GM12878 (cell line): ENCODE measurements at places on chromosomes 11 and 22. TPM values are rescaled to one million over a fixed set of nuclear protein-coding genes. Genes with fewer than 3 reads are reported as not detected.

Gene APOL4
- 0.13 TPM in 1 of 2 replicates, not detected in the other for total RNA-seq

Gene MUC2
- total RNA-seq: 0.11 and 0.23 TPM in 2 replicates

Gene OR51E2
- total RNA-seq: not detected in 2 replicates

DNA sequence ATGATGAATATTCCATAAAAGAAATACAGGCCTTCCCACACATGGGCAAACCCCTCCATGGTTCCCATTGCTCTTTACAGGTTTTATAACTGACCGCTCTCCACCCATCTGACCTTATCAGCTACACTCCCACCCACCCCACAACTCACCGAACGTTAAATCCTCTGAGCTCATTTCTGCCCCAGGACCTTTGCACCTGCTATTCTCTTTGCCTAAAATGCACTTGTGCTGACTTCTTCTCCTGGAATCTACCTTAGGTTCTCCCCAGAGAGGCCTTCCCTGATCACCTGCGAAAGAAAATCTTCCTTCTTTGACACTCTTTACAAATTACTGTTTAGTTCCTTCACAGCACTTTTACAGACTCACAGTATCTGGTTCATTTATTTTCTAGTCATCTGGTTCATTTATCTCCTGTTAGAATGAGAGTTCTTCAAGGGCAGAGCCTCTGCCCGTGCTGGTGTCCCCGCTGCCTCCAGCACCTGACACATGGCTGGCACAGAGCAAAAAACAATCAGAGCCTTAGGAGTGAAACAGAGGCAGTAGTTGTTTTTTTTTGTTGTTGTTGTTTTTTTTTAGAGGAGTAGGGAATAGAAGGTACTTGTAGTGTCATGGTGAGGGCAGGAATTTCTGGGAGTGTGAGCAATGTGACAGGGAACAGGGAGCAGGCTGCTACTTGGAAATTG lies 21.6 kb upstream of the GRK3 start:
- DNase-seq: no peak

DNA sequence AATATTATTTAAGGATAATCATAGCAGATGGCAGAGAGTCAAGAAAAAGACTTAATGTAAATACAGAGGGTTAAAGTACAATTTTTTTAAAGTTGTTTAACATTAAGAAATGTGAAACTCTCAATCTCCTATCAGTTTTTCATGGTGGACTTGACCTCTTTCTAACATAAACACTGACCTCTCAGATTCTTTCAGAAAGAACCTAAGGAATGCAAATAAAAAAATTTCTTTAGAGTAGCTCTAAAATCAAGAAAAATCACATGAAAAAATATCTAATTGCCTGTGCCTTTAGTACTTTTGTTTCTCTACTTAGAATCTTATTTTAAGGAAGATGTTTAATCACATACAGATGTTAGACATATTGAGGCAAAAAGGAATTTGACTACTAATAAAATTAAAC lies 12.9 kb downstream of the RNF141 start:
- no peak for DNase-seq

DNA sequence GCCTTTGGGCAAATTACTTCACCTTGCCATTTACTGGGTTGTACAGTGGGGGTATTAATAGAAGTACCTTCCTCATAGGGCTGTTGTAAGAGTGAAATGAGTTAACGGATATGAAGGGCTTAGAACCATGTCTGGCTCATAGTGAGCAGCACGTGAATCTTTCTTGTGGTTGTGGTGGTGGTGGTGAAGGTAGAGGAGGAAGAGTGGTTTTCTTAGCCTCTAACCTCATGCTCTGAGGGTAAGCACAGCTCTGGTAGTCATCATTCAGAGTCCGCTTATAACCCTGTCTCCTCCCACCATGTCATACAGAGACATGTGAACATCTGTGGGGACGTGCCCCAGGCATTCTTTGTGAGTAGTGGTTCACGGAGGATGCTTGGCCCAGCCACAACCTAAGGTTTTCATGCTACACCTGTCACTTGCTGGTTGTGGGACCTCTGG lies 43.6 kb downstream of the TEAD1 start:
- DNase-seq: peak; percentile 74

- no peak for DNase-seq
These were observed 5.4 kb upstream of the CRTAM start for GRCh38 chr11:122832721-122833470.

GRCh38 chr11:86377972-86378371 lies 3.3 kb downstream of the CCDC81 start:
- DNase-seq: no peak

GRCh38 chr11:2870460-2870859 lies 15.1 kb downstream of the CDKN1C start:
- DNase-seq: no peak

DNA sequence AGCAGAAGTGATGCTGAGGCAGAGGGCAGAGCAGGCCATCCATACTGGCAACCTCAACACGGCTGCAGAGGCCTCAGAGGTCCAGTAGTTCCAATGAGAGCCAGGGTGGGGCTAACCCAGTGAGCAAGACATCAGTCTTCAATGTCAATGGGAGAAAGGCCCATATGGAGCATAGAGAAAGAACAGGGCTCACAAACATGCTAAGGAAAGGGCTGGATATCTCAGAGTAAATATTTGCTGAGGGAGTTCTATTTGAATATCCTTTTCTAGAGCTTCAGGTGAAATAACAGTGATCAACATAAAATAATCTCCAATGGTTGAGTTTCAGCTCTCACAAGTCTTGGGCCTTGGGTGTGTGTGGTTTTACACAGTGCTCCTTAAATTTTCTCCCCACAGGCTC lies 50.8 kb upstream of the CCDC90B start:
- no peak for DNase-seq

- peak; percentile 48 for DNase-seq
These were observed 1.5 kb downstream of the PIK3IP1 start for GRCh38 chr22:31290494-31291471.

DNA sequence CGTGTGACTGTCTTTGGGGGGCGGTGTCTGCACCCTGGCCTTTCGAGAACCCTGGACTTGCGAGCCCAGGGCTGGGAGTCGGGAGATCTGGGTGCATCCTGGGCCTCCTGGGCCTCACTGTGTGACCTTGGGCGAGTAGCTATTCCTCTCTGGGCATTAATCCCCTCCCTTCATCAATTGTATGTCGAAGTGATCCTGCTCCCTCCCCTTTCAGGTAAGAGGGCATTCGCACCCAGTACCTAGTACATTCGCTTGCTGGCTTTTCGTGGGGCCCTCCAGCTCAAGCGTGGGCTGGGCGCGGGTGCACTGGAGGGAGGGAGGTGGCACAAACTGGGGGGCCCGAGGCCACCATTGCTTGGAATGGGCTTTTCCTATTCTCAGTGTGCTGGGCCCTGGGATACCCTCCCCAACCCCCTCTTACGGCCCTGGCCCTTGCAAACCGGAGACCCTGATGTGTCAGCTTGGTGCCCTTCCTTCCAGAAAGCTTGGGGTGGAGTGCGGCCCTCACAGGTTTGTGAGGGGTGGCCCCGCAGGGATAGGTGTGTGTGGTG lies 530 bp downstream of the USP35 start:
- DNase-seq: no peak

GRCh38 chr11:117356126-117356890 lies 28.7 kb downstream of the CEP164 start:
- DNase-seq: no peak

DNA sequence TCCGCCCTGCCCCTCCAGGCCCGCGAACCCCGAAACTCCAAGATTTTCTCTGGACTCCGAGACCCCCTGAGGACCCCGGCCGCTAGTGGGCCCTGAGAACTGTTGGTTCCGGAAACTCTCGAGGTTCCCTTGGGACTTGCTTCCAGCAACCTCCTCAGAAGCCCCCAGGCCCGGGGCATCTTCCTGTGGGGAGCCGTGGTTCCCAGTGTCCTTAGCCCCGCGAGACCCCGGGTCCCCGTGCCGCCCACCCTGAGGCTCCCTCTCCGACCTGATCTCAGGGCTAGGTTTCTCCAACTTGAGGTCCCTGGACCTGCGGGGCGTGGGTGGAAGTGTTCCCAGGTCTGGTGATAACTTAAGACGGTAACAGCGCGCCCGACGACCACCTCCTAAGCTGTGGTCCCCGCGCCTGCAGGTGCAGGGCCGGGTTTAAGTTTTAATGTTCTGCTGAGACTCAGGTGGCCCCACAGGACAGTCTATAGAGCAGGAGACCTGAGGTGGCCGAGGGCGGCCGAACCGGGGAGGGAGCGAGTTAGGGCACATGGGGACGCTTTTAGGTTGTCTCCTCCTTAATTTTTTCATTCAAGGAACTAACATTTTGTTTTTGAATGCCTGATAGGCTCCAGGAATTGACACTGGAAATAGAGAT lies 720 bp downstream of the FAM118A start:
- DNase-seq: no peak

DNA sequence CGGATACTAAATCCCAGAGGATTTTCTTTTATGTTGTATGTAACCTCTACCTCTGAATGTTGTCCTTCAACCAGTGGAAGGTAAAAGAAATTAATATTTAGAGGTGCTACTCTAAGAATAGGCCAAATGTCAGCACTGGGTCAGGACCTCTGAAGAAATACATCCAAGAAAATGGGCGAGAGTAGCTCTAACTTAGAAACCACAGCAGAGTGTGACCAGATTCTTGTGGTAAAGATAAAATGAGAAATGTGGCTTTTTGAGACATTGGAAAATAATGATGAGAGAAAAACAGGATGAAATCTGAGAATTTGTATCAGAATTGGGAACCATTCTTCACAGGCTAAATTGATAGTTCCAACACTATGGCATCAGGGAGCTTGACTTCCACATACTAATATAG lies 63.5 kb downstream of the CSTPP1 start:
- no peak for DNase-seq

DNA sequence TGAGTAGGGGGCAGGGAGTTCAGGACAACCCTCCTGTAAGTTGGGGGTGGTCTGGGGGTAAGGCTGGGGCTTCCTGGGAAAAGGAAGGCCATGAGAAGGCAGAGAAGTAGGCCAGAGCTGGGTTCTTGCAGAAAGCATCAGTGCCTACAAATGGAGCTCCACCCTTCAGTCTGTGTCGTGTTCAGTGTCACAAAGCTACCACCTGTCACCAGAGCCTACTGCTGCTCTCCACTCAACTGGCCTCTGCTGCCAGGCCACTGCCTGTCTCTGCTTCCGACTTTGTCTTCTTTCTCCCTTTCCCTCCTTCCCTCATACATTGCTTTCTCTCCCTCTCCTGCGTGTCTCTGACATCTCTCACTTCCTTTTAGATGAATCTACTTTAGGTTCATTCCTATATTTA lies 3.4 kb upstream of the WBP2NL start:
- no peak for DNase-seq

DNA sequence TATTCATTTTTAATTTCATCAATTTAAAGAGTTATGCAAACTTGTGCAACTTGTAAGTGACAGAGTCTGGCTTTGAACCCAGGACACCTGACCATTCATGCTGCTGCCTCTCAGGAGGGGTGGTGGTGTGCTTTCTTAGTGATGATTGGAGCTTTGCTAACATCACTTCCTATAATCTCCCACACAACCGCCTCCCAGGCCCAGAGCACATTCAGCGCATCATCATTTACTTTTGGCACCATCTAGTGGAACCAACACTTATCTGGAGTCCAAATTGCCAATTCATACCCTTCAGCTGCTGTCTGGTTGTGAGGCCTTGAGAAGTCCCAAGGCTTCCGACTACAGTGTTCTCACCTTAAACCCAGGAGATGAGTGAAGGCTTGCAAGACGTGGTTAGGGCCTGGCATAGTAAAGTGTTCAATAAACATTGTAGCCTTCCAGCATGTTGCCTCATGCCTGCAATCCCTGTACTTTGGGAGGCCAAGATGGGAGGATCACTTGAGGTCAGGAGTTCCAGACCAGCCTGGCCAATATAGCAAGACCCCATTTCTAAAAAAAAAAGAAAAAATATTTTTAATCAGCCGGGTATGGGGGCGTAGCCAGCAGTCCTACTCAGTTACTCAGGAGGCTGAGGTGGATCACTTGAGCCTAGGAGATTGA lies 1.1 kb upstream of the TTLL1 start:
- DNase-seq: peak; percentile 46

- DNase-seq: peak; percentile 35
These were observed 85.8 kb downstream of the TRMU start for GRCh38 chr22:46421267-46421666.

DNA sequence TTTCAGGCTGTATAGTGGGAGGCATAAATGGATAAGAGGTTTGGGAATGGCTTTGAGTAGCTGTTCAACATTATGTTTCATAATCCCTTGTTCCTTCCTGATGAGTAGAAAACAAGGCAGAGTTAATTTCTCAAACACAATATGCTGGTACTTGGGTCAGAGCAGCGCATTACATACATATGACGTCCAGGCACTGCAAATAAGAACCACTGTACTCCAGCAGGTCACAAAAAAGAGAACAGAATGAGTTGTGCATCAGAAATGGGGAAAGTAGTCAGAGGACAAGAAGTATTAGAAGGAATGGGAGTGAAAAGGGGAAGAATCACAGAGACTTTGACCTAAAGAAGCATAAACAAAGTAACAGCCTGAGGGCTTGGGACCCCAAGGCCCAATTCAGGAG lies 44.0 kb upstream of the RDX start:
- DNase-seq: no peak

- no peak for DNase-seq
These were observed 7.0 kb upstream of the CABP2 start for GRCh38 chr11:67530282-67530592.

GRCh38 chr11:68039526-68040086 lies 781 bp downstream of the TCIRG1 start:
- no peak for DNase-seq

GRCh38 chr11:114090225-114090910 lies 30.9 kb downstream of the ZBTB16 start:
- no peak for DNase-seq

GRCh38 chr11:44008698-44009097 lies 39.1 kb upstream of the ACCSL start:
- DNase-seq: no peak

DNA sequence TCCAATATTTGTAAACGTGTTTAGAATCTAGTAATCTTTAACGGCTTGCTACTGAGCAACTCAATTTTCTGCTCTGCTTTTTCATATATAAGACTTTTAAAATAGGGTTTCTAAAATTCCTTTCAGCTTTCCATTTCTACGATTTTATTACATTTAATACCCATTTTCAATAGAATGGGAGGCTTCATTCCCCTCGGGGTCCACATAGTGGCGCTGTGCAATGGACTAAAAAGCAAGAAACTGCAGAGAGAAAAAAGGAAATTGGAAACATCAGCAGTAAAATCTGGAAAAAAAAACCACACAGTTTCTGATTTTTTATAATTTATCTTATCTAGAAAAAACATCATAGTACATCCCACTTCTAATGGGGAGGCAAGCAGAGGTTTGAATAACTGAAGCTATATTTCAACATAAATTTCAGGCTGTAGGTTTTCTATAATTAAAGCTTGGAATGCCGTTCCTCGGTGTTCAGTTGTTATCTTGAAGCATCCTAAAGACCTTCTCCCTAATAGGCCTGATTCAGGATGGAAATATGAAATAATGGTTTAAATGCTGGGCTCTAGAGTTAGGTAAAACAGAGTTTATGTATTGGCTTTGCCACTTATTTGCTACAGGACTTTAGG lies 18.7 kb upstream of the JHY start:
- no peak for DNase-seq

GRCh38 chr11:1942558-1943260 lies 4.4 kb upstream of the MRPL23 start:
- DNase-seq: no peak
